ENCODE measurements at places on chromosomes 2 and 18.

GRCh38 chr2:177543007-177543760, 150.6 kb downstream of the AGPS start:
- DNase-seq: no peak

- DNase-seq: no peak
Measured at GRCh38 chr2:113703386-113704299, 52.8 kb downstream of the SLC35F5 start.

DNA sequence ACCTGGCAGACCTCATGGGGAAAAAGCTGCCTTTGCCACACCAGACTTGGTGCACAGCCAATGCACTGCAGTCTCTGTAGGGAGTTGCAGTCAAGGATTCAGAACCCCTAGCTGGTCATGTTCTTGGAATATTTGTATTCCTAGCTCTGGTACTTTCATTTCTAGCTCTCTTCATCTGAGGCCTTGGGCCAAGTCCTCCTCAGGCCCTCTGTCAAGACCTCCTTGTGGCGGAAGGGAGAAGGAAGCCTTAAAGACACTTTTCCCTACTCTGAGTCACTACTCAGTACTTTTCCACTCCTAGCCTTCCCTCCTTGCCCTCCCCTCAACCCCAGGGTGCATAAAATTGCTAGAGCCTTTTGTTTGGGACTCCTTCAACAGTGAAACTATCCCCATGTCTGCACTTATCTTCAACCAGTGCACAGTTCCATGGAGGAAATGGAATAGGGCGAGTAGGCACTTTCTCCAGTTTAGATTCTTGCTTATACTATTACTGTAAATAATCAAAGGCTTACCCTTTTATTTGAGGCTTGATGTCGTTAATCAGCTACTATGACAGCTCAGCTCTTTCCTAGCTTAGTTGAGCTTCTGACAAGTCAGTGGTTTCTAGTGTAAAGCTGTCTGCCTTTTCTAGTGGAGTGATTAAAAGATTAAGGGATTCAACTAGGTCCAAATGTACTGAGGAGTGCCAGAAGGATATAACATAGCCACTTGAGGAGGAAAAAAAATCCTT, 15.8 kb downstream of the M1AP start:
- DNase-seq: no peak

DNA sequence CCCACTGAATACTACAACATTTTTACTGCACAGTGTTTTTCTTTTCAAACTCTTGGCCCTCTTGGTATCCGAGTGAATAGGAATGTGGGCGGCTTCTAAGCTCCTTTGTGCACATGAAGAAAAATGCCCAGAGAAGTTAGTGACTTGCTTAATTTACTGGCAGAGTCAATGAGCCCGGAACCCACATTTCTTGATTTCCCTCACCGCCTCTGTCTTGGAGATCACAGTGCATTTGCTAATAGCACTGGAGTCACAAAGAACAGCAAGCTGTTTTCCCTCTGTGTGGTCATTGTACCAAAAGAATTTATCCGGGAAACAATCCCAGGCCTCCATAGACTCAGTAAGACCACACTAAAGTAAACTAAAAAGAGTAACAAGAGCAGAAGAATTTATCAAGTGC, 18.9 kb downstream of the STON1 start:
- DNase-seq: no peak

DNA sequence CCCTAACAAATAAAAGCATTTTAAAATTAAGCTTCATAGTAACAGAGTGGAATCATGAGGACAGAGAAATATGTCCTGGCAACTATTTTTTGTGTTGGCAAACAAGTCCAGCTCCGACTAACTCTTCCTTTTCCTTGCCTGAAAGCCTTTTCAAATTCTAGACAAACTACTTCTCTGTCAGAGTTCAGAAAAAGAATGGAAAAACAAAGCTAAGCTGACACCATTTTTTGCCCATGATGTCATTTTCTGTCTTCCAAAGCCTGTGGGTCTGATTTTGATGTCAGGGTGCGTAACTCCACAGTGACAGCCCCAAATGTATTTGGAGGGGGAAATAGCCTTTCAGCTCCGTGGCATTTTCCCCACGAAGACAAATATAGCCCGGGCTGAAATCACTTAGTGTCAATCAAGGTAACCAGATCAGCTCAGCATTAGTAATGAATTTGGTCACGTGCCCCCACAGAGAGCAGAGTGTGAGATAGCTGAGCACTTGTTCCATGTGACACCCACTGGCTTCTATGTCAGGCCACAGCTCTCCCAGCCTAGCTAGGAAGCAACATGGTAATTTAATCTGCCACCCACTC, 233.0 kb upstream of the SIX2 start:
- peak; percentile 75 for DNase-seq

DNA sequence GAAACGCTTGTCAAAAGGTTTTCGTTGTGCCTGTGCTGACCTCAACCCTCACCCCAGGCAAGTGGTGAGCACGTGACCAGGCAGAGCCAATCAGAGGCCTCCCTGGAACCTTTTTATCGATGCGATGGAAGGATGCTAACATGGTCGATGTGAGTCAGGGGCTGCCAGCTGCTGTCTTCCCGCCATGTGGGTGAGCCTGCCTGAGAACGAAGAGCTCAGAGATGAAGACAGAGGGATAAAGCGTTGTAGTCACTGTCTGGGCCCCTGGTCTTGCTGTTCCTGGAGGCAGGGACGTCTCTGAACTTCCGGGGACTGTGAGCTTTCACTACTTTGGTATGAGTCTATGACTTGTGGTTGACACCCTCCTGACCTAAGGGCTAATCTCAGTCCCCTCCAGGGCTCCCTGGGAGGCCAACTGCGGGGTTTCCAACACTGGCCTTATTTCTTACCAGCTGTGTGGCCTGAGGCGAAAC, 18.6 kb downstream of the DNMT3A start:
- no peak for DNase-seq

DNA sequence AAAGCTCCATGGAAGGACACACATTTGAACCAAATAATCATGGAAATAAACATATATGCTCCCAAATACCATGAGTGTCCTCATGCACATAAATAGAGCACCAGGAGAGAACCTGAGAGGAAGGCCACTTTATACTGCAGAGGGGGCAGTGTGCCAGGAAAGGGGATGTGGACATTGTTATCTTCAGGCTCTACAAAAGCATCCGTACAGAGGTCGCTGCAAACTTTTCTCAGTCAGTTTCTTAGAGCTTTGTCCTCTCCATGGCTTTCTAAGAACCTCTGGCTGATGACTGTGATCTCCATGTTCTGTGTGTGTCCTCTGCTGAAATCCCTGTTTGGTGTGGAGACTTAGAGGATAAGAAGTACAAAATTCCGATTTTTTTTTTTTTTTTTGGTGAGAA, 515.7 kb downstream of the CNTNAP5 start:
- no peak for DNase-seq

- no peak for DNase-seq
Measured at GRCh38 chr2:88351249-88351601, 101.3 kb downstream of the FOXI3 start.

DNA sequence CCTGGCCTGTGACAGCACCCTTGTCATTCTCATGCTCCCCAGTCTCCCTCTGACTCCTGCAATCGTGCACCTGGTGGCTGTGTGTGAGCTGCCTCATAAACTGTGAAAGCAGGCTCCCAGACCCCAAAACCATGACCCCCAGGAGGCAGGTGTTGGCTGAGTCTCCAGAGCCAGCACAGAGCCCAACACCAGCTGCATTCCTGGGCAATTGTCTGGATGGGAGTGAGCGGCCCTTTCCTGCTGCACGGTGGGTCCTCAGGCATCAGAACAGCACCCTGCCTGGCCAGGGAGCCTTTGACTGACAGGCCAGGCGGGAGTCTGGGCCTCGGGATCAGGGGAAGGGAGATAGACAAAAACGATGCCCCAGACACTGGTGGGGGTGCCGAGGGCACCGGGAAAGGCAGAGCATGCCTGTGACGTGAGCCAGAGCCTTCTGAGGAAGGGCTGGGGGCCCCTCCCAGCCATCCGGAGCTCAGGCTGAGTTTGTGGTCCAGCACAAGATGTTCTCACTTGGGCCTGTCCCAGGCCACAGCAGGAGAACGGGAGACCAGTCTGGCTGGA, 135.1 kb upstream of the GPC1 start:
- DNase-seq: no peak

DNA sequence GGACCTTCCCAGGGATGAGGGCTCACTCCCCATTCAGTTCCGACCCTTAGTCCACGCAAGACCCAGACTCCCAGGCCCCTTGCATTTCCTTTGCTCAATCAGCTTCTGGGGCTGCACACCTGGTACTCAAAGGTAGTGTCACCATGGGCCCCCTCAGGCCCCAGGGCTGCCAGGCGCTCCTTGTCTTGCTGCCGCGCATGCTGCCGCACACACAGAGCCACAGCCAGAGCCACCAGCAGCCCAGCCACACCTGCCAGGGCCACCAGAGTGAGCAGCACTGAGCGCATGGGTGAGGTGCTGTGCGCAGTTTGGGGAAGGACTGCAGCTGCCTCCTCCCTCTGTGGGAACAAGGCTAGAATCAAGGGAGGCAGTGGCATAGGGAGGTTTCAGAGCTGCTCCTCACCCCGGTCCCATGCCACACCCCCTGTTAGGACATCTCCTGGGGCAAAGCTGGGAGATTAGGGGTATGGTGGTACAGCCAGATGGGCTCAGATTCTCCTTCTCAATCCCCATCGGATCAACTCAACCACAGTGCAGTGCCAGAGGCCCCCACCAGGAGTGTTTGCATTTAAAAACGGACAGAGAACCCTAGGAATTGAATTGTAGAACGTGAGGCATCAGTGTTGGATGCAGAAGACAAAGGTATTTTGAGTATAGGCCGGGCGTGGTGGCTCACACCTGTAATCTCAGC, 11.3 kb downstream of the PTPRN start:
- DNase-seq: no peak

DNA sequence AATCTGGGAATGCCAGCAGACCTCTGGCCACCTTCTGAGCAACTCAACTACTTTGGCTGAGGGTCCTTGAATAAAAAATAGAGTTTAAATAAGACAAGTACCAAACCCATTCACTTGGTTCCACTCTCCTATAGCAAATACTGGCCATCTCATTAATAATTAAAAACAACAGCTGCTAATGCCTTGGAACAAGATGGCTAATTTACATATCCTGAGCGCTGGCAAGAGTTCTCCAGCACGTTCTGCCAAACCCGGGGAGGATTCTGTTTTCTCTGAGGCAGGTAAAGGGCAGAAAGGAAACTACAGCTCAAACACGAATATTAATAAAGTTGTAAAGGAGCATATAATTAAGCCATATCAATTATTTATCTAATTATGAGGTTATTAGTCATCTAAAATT, 1123.7 kb downstream of the TDRD15 start:
- no peak for DNase-seq

- DNase-seq: no peak
Measured at GRCh38 chr2:240873805-240874714, 5.4 kb downstream of the AGXT start.

GRCh38 chr2:211434773-211435172, 878.4 kb downstream of the CPS1 start:
- DNase-seq: no peak

DNA sequence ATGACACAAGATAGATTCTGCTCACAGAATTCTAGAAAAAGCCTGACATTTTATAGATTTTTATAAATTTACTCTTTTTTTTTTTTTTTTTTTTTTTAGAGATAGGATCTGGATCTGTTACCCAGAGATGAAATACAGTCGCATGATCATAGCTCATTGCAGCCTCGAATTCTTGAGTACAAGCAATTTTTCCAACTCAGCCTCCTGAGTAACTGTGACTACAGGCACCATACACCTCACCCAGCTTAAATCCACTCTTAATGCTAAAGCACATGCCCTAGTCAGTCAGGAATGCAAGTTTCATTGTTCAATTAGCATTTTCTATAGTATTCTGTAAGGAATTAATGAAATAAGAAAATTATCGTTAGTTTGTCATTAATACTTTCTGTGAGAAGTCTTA, 32.1 kb upstream of the WDR75 start:
- no peak for DNase-seq

DNA sequence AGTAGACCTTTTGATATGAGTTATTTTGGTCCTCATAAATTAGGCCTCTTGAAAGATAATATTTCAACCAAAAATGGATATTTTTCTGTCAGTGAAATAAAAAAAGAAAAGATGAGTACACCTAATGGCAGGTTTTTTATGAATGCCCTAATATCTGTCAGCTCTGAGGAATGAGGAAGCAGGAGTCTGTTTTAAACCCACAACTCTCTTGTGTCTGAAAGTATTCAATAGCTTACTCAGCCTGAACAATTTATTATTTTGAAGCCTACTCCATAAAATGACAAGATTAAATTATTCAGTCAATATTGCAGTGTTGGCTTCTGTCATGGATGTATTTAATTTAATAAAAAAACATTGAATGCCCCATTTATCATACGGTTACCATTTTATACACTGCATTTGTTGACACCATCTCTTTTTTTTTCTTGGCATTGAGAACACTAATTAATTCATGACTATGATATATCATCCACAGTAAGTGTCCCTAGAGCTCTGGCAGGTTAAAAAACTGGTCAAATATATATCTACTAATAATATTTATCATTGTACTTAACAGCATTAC, 548.2 kb downstream of the CBLN2 start:
- DNase-seq: no peak

All from ascending aorta (tissue), 2 donors.